ENCODE measurements at places on chromosomes 7 and 10. TPM values are rescaled to one million over a fixed set of nuclear protein-coding genes. Genes with fewer than 3 reads are reported as not detected.

The OR13A1 gene
- total RNA-seq: not detected

The CDH23 gene
- 0.07 TPM for total RNA-seq

The EN2 gene
- 3.2 TPM for total RNA-seq

GRCh38 chr10:100154666-100155065, 31.2 kb downstream of the ERLIN1 start:
- DNase-seq: no peak

DNA sequence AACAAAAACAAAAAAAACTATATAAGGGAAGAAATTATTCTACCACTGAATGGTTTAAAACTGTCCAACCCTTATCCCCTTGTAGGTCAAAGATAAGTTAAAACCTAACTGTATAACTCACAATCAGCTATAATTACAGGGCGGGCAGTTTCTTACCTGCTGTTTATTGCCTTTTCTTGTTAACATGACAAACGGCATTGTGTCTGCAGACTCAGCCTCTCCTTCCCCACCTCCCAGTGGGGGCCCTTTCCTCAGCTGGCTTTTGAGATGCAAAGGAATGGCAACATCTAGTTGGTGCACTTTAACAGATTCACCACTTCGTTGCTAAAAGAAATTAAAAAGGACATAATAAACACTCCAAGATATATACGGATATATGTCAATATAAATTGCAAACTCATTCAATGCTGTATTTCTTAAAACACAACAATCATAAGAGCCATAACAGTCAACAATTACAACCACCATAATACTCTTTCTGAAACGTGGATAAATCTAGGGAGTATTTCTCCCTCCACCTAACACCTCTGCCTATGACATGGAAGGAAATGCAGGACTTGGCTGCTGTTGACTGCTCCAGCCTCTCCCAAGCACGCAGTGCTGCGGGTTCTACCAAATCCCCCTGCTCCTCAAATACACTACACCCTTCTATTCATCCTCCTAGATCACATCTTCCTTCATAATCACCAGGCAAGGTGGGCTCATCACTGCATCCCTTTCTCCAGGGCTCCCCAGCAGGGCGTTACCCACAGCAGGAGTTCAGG, 106.0 kb downstream of the UPF2 start:
- no peak for DNase-seq

All from Calu3 (cell line).